Naive B cell (primary cell): ENCODE measurements at places on chromosomes 6 and 20.

DNA sequence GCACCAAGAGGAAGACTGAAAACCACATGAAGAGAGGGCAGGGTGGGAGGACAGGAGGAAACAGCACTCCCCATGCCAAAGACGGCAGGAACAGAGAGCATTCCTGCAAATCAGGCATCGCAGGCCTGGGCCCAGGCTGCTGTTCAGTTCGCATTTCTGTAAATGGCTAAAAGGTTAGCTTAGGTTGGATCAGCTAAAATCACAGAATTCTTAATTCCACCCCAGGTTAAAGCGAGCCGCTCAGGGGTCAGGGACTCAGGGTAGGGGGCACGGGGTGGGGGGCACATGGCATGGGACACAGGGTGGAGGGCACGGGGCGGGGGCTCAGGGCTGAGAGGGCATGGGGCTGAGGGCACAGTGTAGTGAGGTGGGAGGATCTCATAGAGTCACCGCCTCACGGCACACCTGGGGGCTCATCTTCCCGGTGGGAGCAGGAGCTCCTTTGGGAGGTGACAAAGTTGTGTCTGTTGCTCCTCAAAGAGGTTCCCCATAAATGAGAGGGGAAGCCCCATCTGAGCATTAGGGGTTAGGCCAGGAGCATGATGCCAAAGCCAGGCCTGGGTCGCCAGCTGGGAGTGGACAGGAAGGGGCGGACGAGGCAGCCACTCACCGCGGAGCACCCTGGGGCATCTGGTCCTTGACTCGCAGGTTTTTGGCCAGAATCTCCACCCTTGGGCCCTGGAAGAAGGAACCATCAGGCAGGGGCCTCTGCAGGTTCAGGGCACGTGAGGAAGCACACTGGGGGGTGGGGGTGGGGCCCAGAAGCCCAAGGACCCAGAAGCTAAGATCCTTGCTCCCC is 200.7 kb downstream of the PREX1 start:
- DNase-seq = no peak

DNA sequence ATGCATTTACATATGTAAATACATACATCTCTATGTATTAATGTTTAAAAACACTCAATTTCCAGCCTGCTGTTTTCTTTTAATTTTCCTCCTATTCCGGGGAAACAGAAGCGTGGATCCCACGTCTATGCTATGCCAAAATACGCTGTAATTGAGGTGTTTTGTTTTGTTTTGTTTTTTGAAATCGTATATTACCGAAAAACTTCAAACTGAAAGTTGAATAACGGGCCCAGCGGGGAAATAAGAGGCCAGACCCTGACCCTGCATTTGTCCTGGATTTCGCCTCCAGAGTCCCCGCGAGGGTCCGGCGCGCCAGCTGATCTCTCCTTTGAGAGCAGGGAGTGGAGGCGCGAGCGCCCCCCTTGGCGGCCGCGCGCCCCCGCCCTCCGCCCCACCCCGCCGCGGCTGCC is 355 bp upstream of the BMP2 start:
- DNase-seq = no peak

DNA sequence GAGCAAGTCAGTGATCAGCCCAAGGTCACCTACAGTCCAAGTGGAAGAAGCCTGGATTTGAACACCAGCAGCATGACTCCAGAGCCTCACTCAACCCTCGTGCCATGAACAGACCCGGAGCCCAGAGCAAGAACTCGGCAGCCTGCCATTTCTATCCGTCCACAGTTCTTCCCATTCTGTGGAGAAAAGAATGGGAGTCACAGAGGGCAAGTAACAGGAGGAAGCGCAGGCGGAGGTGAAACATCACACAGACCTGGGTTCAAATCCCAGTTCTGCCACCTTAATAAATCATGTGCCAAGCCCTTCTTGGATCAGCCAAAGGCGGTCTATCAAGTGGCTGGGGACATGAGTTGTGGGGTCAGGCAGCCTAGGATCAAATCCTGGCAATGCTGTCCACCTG is 4.3 kb downstream of the PREX1 start:
- no peak for DNase-seq

DNA sequence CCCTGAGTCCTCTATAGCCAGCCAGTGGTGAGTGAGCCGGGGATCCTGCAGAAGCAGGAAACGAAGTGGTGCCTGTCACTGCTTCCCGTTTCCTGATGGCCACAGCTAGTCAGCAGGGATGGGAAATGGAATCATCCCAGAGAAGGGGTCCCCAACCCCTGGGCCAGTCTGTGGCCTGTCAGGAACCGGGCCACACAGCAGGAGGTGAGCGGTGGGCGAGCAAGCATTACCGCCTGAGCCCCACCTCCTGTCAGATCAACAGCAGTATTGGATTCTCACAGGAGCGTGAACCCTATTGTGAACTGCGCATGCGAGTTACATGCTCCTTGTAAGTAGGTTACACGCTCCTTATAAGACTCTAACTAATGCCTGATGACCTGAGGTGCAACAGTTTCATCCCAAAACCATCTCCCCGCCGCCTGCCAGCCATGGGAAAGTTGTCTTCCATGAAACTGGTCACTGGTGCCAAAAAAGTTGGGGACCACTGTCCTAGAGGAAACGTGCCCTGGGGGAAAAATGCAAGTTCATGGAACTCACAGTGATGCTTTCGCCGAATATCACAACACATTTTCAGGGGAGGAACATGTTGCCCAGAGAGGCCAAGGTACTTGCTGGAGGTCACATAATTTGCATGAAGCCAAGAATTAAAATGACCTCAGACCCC is 113.8 kb downstream of the JPH2 start:
- DNase-seq = no peak

GRCh38 chr20:33788351-33789049 is 22.6 kb upstream of the CHMP4B start:
- no peak for DNase-seq

DNA sequence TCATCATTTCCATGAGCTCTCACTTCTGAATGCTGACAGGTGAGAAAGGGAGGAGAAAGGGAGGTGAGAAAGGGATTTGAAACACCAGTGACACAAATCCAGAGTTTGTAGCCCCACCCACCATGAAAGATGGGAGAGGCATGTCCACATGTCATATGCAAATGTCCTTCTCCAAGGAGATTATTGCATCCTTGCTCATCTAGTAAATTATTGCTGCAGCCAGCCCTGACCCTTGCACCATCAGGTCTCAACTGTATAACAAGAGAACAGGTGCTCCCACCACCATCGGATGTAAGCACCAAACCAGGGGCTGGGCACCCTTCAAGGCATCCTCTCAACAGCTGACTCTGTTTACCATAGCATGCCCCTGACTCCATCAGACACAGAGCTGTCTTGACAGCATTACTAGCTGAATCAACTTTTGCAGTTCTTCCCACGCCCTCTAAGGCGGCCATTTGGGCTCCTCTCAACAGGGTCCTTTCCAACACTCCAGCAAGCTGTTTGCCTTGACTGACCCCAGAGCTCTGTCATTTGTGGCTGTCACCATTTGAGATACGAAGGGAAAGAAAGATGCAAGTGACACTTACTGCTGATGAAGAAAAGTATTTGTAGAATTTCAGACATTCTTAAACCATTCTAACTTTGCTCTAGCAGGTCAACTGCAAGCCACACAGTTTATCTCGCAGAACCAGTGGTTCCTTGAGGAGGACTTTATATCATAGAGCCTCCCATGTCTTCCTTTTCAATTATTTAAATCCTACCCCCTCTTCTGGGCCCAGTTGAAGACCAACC is 14.2 kb downstream of the GFOD1 start:
- DNase-seq = no peak

DNA sequence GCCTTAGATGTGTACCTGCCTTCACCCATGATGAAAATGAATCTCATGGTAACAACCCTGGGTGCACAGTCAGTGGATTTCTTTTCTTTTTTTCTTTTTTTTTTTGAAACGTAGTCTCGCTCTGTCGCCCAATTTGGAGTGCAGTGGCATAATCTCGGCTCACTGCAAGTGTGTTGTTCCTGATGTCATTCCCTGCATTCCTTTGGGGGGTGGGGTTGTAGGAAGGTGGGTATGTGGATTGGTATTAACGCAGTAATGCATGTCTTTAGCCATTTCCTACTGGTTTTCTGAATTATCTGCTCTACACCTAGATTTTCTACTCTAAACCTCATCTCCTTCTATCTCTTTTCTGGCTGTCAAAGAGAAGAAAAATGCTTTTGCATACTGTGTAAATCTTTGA is 146.6 kb downstream of the RNF144B start:
- no peak for DNase-seq

- no peak for DNase-seq
Measured at GRCh38 chr6:68975064-68975463, 340.0 kb downstream of the ADGRB3 start.

DNA sequence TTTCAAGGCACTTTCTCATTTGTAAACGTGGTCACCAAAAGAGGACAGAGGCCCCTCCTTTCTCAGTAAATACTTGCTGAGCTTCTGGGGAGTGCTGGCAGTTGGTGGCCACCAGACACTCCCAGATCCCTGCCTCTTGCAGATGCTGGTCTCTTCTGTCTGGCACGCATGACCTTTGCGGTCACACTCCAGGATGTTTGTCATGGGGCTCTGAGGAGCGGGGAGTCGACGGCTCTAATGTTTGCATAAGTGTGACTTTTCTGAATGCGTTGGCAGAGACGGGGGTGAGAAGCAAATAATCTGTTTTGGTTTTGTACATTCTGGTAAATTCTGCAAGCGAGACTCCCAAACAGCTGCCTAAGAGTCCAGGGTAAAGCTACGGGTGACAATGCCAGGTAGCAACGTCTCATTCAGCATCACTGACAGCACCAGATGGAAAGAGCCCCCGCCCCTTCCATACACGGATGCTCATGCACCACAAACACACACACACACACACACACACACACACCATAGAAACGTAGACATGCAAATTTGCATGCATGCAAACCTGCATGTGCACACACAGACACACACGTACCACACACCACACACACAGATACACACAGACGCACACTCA is 101.1 kb downstream of the YTHDF1 start:
- no peak for DNase-seq

DNA sequence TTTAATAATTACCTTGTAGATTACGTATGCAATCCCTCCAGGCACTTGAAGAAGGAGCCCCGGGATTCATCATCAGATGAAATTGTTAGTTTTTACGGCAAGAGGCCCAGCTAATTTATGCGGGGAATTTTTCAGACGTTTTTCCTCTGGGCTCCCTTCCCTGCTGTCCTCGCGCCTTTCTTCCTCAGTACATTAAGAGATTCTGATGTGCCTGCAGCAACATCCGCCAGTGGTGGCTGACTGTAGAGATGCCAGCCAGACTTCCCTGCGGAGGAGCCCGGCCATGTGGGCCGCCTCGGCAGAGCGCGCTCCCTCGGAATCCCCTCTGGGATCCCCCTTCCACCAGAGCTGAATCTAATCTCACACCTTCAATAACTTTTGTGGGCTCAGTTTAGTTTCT is 46.4 kb upstream of the POU3F2 start:
- no peak for DNase-seq
